LNCaP clone FGC (cell line): ENCODE measurements at places on chromosomes 1 and 21.

- DNase-seq = no peak
Observed at GRCh38 chr1:152089014-152089674, at the start of gene TCHHL1. Gene TCHHL1, minus strand, starts transcription at chr1:152089064. Its CDS starts 921 bp downstream, at chr1:152088143.

GRCh38 chr1:83764209-83764608, 234.7 kb downstream of the TTLL7 start:
- no peak for DNase-seq

DNA sequence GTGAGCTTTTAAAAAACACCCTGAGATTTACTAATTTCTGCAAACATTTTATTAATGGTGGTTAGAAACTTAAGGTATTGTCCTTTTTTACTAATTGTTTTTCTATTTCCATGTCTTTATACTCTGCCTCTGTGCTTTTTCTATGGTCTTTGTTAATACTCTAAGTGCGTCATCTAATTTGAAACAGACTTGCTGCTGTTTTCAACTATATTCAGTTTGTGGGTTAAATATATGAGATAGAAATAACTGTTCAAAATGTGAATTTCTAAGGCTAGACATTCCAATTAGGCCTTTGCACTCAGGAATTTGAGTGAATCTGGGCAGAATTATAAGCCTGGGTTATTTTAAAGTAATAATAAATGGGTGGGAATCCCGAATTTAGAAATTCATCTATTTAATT, 82.4 kb upstream of the COL11A1 start:
- no peak for DNase-seq

- no peak for DNase-seq
Observed at GRCh38 chr1:201647094-201647493, 108.2 kb downstream of the NAV1 start.

DNA sequence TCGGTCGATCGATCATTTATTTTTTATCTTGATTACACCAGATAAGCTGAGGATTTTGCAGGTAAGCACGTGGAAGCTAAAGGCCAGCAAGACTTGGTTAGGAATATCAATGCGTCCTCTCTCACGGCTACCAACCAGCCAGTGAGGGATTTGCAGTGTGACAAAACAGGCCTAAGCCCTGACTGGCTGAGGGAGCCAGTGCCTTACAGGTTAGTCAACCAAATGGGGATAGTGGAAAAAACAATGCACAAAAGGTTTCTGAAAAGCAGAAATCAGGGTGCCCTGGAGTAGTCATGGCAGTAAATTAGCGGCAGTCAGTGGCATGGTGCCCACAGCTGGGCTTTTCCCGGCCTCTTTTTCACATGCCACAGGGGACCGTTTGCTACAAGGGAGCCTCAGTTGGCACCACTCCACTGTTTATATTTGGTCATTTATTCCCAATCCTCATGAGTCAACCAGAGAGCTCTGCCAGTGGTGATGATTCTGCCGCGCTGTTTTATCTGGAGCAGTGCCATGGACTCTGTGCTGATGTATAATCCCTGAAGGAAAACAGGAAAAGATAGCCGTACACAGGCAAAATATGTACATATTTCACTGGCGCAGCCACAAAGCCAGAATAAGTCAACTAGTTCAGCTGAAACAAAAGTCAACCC, 167.6 kb downstream of the RHOU start:
- peak; percentile 95 for DNase-seq

DNA sequence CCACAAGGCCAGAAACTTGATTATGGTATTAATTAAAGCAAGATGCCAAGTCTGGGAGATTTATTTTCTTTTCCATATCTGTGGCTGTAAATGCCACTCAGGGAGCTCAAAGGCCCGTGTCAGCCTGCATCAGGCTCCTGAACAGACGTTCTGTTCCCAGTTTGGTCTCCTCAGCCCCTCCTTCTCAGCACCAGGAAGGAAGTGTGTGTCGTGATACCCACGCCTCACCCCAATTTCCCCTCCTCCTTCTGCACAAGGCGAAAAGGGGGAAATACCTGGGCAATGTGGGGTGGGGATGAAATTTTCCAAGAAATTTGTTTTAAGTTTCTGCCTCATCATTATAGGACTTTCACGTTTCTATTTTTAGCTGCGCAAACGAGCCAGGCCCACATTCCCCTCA, 112.0 kb downstream of the SYF2 start:
- no peak for DNase-seq

- no peak for DNase-seq
Observed at GRCh38 chr1:20486457-20487235, 636 bp upstream of the CAMK2N1 start.

- no peak for DNase-seq
Observed at GRCh38 chr21:23639721-23640120, 1967.6 kb downstream of the MRPL39 start.

DNA sequence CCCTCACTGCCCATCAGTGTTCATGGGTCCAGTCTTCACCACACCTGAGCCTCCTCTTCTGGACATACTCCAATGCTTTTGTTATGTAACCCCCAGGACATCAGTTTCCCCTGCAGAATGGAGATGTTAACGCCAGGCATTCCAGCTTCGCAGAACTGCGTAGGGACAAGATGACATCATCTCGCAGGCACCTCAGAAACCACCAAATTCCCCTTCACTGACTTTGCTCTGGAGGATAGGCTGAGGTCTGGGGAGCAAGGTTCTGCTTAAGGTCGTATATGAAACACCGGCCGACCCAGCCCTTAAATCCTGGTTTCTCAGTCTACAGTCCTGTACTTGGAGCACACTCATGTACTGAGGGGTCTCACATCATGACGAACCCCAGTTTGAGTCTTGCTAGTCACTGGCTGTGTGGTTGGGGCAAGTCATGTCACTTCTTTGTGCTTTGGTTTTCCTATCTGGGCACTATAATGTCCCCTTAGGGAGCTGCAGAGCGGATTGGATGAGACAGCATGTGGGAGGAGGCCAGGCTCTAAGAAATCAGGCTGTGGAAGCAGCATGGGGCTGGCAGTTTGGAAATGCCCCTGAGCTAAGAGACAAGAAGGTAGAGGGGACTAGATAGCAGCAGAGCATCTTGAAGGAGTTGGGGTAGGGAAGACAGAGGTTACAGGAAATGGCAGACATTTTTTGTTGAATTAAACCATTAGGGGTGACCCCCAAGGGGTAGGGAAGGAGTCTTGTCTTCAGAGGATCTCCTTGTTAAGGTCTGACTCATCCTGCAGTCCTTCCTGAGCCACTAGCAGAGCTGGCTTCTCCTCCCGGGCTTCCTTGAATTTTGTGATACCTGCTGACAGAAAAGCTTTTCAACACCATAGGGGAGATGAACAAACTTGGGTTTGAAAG, 138.3 kb downstream of the FOXD2 start:
- DNase-seq = no peak

DNA sequence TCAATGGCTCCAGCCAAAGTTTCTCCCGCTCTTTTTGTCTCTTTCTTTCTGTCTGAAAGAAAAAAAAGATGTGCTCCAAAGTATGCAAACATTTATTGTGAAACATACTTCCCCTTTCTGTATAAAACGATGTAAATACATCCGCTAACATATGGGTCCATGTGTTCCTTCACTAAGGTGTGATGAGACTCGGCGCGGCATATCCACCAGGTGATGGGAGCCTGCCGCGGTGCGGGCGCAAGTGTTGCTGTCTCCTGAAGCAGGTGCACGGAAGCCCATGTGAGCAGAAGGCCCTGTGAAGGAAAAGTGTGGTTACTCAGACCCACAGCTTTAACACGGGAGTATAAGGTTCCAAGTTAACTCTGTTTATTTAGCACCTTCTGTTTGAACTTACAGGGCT, 466.6 kb upstream of the C1orf87 start:
- DNase-seq = no peak

GRCh38 chr1:180539136-180539535, 19.6 kb upstream of the OVAAL start:
- no peak for DNase-seq

DNA sequence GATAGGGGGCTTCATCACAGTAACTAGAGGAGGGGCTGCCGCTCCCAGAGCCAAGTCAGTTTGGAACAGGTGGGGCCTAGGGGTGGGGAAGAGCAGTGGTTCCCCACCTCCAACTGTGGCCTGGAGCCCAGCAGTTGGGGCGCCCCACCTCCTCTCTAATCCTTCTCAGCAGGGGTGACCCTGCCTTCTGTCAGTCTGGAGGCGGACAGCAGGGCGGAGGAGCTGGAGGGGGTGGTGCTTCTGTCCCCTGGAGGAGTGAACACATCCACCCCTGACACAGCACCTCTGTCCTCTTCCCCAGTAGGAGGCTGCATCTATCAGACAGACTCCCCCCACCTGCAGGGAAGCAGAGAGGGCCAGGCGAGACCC, 73.8 kb downstream of the MRPL37 start:
- DNase-seq = no peak

DNA sequence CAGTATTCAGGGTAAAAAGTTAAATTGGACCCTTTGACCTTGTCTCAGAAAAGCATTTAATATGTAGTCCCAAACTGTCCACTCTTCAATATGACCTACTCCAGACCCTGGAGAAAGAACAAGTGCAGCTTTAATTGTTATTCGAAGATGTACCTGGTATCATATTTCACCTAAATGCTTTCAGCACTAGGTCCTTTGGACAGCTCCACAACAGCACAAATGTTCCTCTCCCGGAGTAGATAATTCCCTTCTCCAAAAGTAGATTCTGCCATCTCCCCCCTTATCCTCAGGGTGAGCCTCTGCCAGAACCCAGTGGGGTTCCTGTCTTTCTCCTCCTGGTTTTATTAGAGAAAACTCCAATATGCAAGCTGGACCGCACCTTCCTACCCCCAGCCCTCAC, 104.5 kb upstream of the AJAP1 start:
- peak; percentile 10 for DNase-seq

GRCh38 chr1:17186216-17186909, 18.6 kb upstream of the PADI1 start:
- no peak for DNase-seq

GRCh38 chr21:41143596-41144325, 24.2 kb upstream of the BACE2 start:
- DNase-seq = no peak

GRCh38 chr21:24948186-24948585, 659.1 kb downstream of the MRPL39 start:
- DNase-seq = no peak

GRCh38 chr1:18726368-18726767, 95.7 kb downstream of the PAX7 start:
- DNase-seq = no peak

- no peak for DNase-seq
Observed at GRCh38 chr1:227760377-227760776, 25.1 kb downstream of the SNAP47 start.

- no peak for DNase-seq
Observed at GRCh38 chr1:227769047-227769935, 34.1 kb downstream of the SNAP47 start.

DNA sequence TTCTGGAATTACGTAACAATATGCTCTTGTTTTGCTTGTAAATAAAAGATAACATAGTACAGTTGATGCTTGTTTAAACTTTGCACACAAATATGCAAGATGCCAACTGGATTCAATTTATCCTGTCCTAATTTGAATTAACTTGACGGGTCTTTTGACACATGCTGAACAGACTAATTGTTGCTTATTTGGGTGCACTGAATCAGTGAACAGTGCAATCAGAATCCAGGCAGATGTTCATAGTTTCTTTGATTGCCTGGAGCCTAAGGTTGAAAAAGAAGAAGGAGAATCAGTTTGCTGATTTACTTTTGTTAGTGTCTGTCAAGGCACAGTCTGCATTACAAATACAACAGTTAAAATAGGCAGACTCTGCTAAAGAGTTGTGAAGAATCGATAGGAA, 307.9 kb downstream of the COL11A1 start:
- no peak for DNase-seq

- no peak for DNase-seq
Observed at GRCh38 chr1:182185842-182186756, 124.6 kb upstream of the ZNF648 start.

DNA sequence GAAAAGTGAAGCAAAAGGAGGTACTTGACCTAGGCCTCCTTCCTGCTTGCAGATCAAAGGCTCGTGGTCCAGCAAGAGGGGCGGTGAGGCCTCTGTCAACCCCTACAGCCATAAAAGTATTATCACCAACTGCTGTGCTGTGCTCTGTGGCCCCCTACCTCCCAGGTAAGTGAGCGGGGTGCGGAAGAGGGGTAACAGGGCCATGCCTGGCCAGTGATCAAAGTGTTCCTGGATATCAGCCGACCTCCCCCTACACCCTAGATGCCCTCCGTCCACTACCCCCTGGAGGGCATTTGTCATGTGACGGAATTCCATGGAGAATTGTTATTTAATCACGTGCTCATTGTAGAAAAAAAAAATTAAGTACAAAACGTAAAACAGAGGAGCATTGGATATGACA, 10.2 kb upstream of the SFN start:
- no peak for DNase-seq
